ENCODE measurements at places on chromosomes 2 and 18. TPM values are rescaled to one million over a fixed set of nuclear protein-coding genes. Genes with fewer than 3 reads are reported as not detected.
A peak's percentile ranks its signal among the peaks of the same experiment; 100 is the strongest.

CHRNG gene
- total RNA-seq: 3.5 TPM

KANSL1L gene
- total RNA-seq: 20.1 TPM

SERPINB13 gene
- total RNA-seq: not detected

NETO1 gene
- total RNA-seq: not detected

ALPP gene
- total RNA-seq: not detected

SAG gene
- total RNA-seq: not detected

KIF5C gene
- 2.6 TPM for total RNA-seq

ASIC4 gene
- 0.11 TPM for total RNA-seq

- H3K4me1 ChIP-seq: peaks cover 92% of the 10 kb centered on the region
- H3K36me3 ChIP-seq: no peaks in the 10 kb centered on the region
- no peak overlapping the region for H3K4me3 ChIP-seq
- peak overlapping the region; percentile 100 for H3K27ac ChIP-seq
- H3K27me3 ChIP-seq: no peaks in the 10 kb centered on the region
These were observed 8.7 kb downstream of the IMPA2 start for GRCh38 chr18:11989966-11990380.

- H3K4me1 ChIP-seq: no peaks in the 10 kb centered on the region
- DNase-seq: no peak
- H3K4me3 ChIP-seq: no peak overlapping the region
- H3K27me3 ChIP-seq: no peaks in the 10 kb centered on the region
- H3K27ac ChIP-seq: no peak overlapping the region
- no peaks in the 10 kb centered on the region for H3K36me3 ChIP-seq
These were observed 67.2 kb upstream of the DSC1 start for GRCh38 chr18:31229829-31230228.

DNA sequence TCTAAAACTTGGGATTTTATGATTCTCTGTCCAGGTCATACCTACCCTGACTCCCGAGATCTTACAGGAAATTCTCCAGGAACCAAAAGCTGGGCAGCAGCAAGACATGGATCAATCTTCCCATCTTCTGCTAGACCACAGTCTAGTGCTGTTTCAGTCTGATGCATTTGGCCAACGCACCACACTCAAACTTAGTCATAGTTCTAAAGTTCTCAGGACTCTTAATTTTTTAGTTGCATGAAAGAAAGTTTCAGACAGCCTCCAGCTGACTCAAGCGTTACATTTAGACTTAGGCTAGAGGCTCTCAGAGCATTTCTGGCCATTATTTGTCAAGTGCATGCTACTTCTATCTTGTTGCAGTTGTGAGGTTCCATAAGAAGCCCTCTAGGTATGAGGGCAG is 230.1 kb upstream of the CCDC150 start:
- H3K27me3 ChIP-seq: no peaks in the 10 kb centered on the region
- H3K36me3 ChIP-seq: no peaks in the 10 kb centered on the region
- H3K4me1 ChIP-seq: no peaks in the 10 kb centered on the region
- no peak for DNase-seq
- no peak overlapping the region for H3K27ac ChIP-seq

GRCh38 chr2:240235811-240236210 is 95.4 kb upstream of the OTOS start:
- no peak overlapping the region for H3K4me3 ChIP-seq
- no peaks in the 10 kb centered on the region for H3K27me3 ChIP-seq
- H3K27ac ChIP-seq: peak overlapping the region; percentile 95
- DNase-seq: peak; percentile 14

DNA sequence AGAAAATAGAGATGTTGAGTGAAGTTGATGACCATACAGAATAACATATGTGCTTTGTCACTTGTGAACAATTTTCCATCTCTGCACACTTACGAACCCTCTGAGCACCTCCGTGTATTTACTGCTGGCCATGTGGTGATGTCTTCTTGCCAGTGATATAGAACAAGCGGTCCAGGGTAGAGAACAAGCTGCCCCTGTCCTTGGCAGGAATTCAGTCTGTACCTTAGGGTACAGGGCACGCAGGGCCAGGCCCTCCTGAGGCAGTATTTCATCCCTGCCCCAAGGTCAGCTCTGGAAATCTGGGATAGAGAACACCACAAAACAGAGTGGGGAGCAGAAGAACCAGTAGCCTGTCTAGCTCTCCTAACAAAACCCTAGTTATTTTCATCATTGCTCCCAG is 44.6 kb downstream of the CDCA7 start:
- no peak overlapping the region for H3K27ac ChIP-seq
- H3K4me3 ChIP-seq: no peak overlapping the region
- H3K36me3 ChIP-seq: no peaks in the 10 kb centered on the region
- H3K27me3 ChIP-seq: no peaks in the 10 kb centered on the region

DNA sequence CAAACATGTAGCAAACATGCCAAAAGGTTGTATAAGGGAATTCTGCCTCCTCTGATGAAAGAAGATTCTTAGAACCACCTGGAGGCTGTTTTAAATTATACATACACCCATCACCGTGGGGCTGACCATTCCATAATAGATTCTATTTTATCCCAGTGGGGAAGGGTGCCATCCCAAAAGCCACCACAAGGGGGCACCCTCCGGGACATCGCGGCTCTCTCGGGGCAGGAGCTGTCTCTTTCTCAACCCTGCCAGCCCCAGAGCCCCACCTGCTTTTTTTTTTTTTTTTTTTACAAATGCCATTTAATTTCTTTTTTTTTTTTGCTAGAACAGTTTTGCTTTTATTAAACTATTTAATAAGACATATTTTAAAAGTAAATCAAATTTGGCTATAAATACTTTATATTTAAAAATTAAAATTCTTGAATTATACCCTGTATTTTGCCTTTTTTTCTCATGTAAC is 8.6 kb upstream of the MTCL1 start:
- H3K27me3 ChIP-seq: no peaks in the 10 kb centered on the region
- peak; percentile 43 for DNase-seq
- no peaks in the 10 kb centered on the region for H3K4me1 ChIP-seq
- no peak overlapping the region for H3K27ac ChIP-seq
- H3K36me3 ChIP-seq: no peaks in the 10 kb centered on the region

GRCh38 chr18:6994771-6995430 is 122.7 kb downstream of the LAMA1 start:
- H3K36me3 ChIP-seq: no peaks in the 10 kb centered on the region
- H3K27me3 ChIP-seq: no peaks in the 10 kb centered on the region
- DNase-seq: no peak
- H3K27ac ChIP-seq: no peak overlapping the region

GRCh38 chr2:153917570-153917969 is 45.8 kb downstream of the GALNT13 start:
- H3K4me3 ChIP-seq: no peak overlapping the region
- no peak for DNase-seq
- no peaks in the 10 kb centered on the region for H3K36me3 ChIP-seq
- no peak overlapping the region for H3K27ac ChIP-seq
- H3K4me1 ChIP-seq: no peaks in the 10 kb centered on the region

DNA sequence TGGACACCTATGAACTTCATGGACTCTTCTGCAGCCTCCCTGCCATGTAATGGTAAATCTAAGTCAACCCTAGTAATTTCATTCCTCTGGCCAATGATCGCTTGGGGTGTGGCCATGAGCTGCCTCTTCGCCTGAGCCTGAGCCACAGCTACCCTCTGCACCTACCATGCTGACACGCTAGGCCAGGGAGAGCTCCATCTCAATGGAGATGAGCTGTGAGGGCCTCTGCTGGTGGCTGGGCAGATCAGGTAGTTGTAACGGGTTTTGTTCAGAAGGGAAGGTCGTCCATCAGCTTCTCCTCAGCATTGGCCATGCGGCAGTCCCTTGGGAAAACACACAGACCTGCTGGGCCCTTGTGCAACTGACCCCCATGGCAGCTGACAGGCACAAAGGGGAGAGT is 24.4 kb downstream of the MPHOSPH10 start:
- H3K27me3 ChIP-seq: no peaks in the 10 kb centered on the region
- no peak overlapping the region for H3K4me3 ChIP-seq
- H3K4me1 ChIP-seq: peaks cover 5% of the 10 kb centered on the region
- H3K36me3 ChIP-seq: no peaks in the 10 kb centered on the region
- DNase-seq: no peak
- H3K27ac ChIP-seq: no peak overlapping the region

DNA sequence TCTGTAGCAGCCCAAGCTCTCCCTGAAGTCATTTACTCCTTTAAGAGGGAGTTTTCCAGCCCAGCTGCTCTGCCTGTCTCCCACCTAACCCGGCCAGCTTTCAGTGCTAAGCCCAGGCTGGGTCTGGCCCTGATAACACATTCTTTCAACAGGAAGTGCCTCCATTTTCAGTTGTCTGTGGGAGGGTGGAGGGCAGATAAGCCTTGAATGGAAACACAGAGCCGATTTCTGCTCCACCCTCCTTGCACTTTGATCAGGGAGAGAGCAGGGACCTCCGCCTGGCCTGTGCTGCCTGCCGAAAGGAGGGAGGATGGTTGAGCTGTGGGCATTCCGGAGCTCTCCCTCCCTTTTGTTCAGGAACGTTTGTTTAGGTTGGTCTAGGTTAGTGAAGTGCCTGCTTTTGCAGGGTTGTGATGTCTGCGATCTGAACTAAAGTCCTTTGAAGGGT is 24.8 kb downstream of the GATA6 start:
- DNase-seq: no peak
- no peak overlapping the region for H3K4me3 ChIP-seq
- H3K27ac ChIP-seq: no peak overlapping the region
- no peaks in the 10 kb centered on the region for H3K36me3 ChIP-seq
- H3K27me3 ChIP-seq: peaks cover 34% of the 10 kb centered on the region

- H3K36me3 ChIP-seq: no peaks in the 10 kb centered on the region
- peaks cover 40% of the 10 kb centered on the region for H3K4me1 ChIP-seq
- no peaks in the 10 kb centered on the region for H3K27me3 ChIP-seq
- no peak overlapping the region for H3K4me3 ChIP-seq
- no peak overlapping the region for H3K27ac ChIP-seq
These were observed 23.9 kb downstream of the SESTD1 start for GRCh38 chr2:179240481-179241451.

DNA sequence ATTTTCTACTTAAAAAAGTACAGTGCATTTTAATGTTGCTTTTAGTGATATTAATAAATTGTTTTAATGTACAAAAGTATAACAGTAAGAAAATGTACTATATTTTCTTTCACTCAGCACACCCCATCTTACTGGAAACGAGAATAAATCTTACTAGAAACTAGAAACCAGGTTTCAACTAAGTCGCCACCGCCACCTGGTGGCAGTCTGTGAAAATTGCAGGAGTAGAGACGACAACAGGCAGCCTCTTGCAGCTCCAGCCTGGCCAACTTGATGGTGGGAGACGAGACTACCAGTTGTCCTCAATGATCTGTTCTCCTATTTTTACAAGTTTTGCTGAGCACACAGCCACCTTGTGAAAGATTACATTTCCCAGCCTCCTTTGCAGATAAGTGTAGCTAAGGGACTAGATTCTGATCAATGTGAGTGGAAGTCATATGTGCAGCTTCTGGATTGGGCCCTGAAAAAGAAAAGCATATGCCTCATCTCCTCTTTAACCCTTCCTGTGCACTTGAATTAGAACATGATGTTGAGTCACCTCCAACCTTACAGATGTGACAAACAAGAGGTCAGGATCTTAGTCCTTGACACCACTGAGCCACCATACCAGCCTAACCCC is 8.7 kb downstream of the OTOF start:
- no peaks in the 10 kb centered on the region for H3K4me1 ChIP-seq
- H3K4me3 ChIP-seq: no peak overlapping the region
- no peaks in the 10 kb centered on the region for H3K27me3 ChIP-seq
- no peak overlapping the region for H3K27ac ChIP-seq

DNA sequence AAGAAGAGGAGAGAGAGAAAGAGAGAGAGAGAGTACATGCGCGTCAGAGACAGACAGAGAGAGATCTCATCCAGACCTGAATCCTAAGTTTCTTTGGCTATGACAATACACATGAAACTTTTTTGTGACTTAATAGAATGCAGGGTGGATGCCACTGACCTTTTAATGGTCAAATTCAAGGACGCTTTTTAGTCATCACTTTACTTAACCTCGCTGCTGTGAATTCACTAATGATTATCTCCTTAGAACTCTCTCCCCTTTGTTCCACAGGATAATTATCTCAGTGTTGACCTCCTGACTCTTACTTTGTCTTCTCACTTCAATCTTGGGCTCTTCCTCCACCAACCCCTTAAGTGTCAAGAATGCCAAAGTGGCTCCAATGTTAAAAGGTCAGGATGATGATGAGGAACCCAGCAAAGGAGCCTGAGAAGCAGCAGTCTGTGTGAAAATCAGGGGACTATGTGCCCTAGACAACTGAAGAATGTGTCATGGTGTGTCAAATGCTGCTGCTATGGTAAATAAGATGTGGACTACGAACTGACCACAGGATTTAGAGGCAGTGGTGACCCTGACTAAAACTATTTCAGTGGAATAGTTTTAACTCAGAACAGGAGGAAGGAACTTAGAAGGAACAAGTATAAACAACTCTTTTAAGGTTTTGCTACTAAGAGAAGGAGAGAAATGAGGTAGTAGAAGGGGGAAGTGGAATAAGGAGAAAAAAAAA is 382.1 kb downstream of the ZEB2 start:
- no peaks in the 10 kb centered on the region for H3K4me1 ChIP-seq
- H3K4me3 ChIP-seq: no peak overlapping the region
- no peaks in the 10 kb centered on the region for H3K27me3 ChIP-seq
- H3K36me3 ChIP-seq: no peaks in the 10 kb centered on the region

DNA sequence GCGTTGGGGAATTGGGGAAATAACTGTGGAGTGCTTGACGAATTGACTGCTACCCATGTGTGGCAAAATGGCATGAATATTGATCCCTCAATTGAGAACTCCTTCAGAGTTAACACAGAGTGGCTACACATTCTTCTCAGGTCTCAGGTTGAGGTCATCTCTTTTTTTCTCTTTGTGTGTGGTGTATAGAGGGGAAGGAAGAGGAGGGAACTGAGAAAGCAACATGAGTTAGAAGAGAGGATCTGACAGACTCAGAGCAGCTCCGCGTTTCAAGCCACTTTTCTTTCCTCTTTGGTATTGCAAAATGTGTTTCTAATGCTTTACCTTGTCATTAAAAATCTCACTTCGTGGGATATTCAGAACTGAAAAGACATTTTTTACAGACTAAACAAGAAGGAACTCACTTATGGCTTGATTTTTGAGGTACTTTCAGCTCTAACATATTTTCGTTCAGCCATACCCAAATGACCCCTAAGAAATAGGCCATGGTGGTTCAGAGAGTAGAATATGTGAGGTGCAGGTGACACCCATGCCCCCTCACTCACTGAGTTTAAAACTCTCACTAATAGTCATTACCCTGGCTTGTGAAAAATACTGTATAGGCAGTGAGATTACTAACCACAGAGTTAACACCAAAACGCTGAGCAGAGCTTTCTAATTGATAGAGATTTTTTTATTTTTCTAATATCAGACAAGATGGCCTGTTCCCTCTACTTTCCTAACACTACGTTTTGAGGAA is 22.5 kb downstream of the STAT4 start:
- no peak overlapping the region for H3K4me3 ChIP-seq
- DNase-seq: no peak
- no peaks in the 10 kb centered on the region for H3K36me3 ChIP-seq
- no peaks in the 10 kb centered on the region for H3K4me1 ChIP-seq

All from gastrocnemius medialis (tissue), 4 donors.